ENCODE measurements at places on chromosomes 5 and 9.

GRCh38 chr5:135353952-135354721 is 44.9 kb downstream of the MACROH2A1 start:
- DNase-seq, result peak; percentile 22

GRCh38 chr5:149280802-149281201 is 9.1 kb downstream of the AFAP1L1 start:
- DNase-seq, result no peak

DNA sequence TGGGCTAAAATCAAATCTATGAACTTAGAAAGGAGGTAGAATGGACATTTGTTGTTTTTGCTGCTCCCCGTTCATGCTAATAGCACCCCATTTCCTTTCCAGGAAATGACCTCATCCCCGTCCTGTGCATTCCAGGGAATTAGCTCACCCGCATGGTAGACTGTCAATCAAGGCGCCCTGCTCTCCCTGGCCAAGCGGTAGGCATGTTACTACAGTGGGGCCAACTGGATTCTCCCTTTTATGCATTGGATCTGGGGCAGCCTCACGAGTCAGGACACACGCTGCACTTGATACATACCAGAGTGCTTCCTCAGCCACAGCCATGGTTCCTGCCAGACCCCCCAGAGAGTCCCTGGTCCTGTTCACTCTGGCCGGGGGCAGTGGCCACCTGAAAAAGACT is 111.0 kb upstream of the PTCH1 start:
- DNase-seq, result no peak

- no peak for DNase-seq
Observed at GRCh38 chr5:138986186-138986800, 111.2 kb upstream of the LRRTM2 start.

GRCh38 chr5:116377276-116378006 is 197.2 kb downstream of the SEMA6A start:
- no peak for DNase-seq

DNA sequence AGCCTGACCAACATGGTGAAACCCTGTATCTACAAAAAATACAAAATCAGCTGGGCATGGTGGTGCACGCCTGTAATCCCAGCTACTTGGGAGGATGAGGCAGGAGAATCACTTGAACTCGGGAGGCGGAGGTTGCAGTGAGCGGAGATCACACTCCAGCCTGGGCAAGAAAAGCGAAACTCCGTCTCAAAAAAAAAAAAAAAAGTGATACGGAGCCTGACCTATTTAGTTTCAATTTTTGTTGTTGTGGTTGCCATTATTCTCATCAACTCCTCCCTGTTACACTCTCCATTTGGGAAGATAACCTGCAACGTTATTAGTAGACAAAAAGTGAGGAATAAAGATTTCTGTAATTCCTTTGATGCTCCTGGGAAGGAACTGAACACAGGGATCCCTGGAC is 1.3 kb downstream of the STOM start:
- DNase-seq, result no peak

DNA sequence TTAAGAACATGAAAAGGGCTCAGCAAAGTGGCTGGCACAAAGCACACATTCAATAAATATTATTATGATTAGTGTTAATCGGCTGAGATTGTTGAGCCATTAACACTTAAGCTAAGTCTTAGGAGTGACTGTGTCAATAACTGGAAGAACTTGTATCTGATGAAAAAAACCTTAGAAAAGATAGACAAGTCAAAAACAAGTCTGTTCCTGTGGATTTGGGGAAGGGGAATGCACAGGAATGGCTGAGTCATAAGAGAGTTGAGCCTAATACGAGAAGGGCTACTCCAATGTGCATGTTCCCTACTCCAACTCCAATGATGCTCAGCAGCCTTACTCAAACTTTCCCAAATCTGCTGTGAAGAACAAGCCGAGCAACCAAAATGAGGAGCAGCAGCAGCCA is 53.9 kb downstream of the MED27 start:
- no peak for DNase-seq

DNA sequence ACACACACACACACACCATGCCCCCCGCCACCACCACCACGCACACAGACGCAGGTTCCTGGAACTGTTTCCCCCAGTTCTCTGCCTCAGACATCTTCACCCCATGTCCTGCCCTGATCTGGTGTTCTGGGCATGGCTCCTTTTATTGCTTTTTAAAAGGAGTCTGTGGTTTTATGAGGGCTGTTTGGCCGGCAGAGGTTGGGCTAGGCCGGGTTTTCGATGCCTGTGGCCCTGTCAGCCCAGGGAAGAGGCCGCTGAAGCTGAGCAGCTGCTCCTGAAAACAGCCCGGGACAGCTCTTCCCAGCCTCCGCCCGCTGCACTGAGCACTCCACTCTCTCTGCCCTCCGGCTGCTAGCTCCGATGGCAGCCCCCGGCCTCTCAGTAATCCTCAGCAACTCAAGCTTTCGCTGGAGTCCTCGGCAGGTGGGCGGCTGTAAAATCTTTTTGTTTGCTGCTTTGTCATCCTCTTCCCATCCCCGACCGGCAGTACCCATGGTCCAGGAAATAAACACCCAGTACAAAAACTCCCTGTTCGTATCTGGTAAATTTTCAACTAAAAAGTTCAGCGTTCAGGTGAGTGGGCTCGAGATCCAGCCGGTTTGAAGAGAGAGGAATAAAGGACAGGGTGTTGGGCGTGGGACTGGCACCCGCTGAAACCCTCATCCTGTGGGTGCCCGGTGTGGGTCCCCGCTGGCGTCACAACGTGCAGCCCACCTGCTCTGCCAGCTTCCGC is 103.0 kb upstream of the ERCC6L2 start:
- DNase-seq, result no peak

GRCh38 chr5:84480873-84481637 is 96.4 kb upstream of the EDIL3 start:
- no peak for DNase-seq

- no peak for DNase-seq
Observed at GRCh38 chr9:135209136-135209535, 121.7 kb downstream of the OLFM1 start.

- DNase-seq, result no peak
Observed at GRCh38 chr5:169649486-169649885, 12.4 kb downstream of the DOCK2 start.

DNA sequence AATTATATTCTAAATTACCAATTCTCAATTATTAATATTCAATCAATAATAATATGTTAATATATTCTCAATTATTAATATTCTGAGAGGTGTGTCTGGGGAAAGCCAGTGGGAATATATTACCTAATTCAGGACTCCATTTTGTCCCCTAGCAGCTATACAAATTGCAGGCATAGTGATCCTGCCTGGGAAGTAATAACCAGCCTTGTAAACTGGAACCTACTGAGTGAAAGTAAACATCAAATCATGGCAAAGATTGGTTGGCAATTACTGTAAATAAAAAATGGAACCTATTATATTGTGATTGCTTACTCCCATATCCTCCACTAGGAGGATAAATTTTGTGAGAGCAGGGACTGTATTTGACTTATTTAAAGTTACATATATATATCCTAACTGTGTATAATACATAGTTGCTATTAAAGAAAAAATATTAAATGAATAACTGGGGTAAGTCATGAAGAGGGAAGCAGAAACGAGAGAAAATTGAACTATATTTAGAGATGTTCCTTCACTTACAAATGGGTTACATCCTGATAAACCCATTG is 150.5 kb upstream of the ELL2 start:
- no peak for DNase-seq

- no peak for DNase-seq
Observed at GRCh38 chr5:107424491-107424890, 246.2 kb downstream of the EFNA5 start.

DNA sequence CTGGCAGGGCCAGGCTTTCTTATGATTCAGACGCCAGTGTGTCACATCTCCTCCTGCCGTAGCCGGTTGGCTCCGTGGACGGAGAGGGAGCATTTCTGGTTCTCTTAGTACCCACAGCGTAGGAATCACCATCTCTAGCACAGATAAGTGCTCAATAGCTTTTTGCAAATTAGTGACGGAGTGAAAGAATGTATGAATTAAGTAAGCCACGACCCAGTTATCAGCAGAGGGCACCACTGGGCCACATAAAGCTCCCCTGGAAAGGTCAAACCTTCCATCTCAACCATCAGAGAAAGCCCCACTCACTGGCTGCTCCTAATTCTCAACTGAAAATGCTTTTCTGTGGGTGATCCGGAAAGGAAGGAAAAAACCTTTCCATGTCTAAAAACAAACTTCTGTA is 317.0 kb upstream of the ADCY2 start:
- no peak for DNase-seq

- DNase-seq, result no peak
Observed at GRCh38 chr9:97880336-97880735, 27.3 kb downstream of the FOXE1 start.

DNA sequence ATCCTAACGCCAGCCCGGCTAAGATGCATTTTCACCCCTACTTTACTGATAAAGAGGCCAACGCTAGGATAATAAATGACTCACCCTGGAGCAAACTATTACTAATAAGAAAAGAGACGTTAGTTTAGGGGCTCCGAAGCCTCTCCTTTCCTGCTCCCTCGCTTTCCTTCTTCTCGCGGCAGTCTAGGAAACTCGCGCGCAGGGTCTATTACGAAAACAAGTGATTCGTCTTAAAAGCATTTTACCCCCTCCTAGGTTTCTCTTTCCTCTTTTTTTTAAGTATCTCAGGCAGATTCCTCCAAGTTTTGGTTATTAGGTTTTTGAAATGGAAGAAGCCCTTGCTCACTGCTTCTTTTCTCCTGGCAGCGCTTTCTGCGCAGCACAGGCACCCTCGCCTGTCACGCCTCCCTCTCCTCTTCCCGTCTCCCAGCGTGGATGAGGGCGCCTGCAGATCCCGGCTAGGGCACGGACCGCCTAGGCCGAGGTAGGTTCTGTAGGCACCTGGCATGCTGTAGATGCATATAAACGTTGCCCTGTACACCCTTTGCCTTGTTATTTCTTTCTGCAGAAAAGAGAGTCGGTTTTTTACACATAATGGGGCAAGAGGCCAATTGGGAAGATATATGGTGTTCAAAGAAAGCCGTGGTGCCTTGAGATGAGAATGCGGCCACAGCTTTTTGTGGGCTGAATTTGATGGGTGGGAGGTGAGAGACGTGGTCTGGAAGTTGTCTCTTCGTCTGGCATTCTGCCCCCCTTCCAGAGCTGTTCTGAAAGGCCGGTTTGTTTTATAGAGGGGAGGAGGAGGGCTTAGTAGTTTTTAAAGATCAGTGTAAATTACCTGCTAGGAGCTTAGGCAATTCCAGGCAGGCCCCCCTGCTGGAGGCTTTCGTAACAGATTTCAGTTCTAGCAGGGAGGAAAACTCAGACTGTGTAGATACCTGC is 983 bp downstream of the GCNT1 start:
- DNase-seq, result no peak

DNA sequence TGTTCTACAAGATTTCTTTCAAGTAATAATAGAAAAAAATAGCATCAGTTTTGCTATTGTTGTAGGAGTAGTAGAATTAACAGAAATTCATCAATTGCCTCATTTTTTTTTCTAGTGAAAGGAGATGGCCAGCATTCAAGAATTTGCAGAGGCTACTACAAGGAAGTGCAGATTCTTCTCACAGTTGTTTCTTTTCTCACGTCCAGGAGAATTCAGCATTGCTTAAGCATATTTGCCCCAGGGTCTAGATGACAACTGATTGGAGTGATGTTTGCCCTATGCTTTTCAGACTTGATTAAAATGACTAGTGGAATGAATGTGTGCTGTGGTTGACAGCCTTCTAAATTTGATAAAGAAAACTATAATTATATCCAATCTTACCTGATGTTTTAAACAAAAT is 46.6 kb upstream of the SLC12A2 start:
- no peak for DNase-seq

- no peak for DNase-seq
Observed at GRCh38 chr9:68804911-68805889, 100.2 kb downstream of the PIP5K1B start.

GRCh38 chr9:74503219-74503618 is 6.1 kb downstream of the RORB start:
- no peak for DNase-seq

- no peak for DNase-seq
Observed at GRCh38 chr9:118670011-118670953, 699.0 kb downstream of the BRINP1 start.

DNA sequence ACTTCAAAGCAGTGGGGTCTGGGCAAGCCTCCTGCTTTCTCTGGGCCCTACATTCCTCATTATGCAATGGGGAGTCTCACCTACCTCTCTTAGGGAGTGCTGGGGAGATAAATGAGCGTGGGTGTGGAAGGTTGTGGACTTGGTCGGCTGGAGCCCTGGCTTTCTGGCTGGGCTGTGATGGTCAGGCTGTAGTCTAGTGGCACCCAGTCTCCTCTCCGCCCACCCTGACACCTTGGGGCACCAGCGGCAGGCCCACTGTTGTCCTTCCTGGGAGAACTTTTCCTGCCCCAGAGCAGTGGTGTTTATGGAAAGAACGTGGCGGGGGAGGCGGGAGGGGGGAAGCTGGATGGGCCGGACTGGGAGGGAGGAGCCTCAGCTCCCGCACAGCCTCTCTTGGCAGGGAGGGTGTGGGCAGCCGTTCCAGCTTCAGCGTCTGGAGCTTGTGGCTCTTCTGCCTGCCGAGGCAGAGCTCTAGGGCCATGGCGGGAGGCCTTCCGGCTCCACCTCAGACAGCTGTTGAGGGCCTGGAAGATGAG is 4.1 kb downstream of the PTGS1 start:
- no peak for DNase-seq

DNA sequence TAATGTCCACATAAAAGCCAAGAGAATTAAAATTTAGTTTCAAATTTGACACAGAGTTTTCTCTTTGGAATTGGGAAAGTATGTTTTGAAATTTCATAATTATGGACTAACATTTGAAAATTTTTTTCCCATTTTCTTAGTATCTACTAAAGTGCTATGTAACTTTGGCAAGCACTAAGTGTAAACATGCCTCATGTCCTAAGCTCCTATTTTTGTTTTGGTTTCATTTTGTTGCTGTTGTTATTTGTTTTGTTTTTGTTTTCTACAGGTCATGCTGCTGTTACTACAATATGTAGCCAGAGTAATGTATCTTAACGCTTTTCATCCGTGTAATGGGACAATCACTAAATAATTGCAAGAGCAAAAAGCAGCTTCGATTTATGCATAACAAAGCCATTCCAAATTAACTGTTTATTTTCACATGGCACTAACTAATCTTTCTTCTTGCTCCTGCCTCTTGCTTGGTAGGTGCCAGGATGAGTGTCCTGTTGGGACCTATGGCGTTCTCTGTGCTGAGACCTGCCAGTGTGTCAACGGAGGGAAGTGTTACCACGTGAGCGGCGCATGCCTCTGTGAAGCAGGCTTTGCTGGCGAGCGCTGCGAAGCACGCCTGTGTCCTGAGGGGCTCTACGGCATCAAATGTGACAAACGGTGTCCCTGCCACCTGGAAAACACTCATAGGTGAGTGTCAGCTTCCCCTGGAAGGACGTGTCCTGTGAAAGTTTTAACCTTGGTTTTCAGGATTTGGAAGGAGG is 107.3 kb upstream of the PRRC1 start:
- no peak for DNase-seq

DNA sequence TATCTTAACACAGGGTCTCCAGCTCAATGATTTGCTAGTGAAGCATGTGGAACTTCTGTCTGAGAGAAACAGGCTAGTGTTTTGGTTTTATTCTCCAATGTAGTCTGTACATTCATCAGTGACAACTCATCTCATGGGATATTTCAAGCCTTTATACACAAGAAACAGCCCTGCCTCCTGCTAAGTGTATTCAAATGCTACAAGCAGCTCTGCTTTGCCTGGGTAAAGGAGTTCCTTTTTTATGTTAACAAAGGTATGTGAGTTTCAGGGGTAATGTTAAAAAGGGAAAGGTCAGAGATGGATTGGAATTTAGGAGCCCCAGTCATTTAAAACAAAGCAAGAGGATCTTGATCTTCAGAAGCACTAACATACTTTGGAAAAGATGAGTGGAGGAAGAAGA is 498.7 kb downstream of the ISL1 start:
- no peak for DNase-seq

- DNase-seq, result no peak
Observed at GRCh38 chr9:17484906-17485305, 94.0 kb upstream of the SH3GL2 start.

- no peak for DNase-seq
Observed at GRCh38 chr5:125584140-125584520, 837.7 kb upstream of the ZNF608 start.

Data from substantia nigra (tissue), 51 donors.